NCI-H345 (cell line): ENCODE measurements at places on chromosomes 1 and 21.

DNA sequence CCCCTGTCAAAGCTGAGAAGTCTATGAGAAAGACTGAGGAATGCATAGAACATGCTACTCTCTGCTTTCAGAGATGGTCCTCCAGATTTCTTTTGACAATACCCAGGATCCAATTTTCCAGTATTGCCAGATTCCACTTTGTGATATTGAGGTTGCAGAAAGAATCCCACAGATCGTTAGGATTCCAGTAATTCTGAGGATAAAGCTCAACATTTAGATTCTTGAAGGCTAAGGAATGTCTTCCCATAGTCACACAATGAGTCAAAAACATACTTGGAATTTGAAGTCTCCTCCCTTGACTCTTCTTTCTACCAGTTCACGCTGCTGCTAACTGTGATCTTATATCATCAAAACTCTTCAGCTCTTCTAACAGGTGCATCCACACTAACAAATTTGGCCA is 57.1 kb downstream of the TNFSF18 start:
- no peak for DNase-seq

DNA sequence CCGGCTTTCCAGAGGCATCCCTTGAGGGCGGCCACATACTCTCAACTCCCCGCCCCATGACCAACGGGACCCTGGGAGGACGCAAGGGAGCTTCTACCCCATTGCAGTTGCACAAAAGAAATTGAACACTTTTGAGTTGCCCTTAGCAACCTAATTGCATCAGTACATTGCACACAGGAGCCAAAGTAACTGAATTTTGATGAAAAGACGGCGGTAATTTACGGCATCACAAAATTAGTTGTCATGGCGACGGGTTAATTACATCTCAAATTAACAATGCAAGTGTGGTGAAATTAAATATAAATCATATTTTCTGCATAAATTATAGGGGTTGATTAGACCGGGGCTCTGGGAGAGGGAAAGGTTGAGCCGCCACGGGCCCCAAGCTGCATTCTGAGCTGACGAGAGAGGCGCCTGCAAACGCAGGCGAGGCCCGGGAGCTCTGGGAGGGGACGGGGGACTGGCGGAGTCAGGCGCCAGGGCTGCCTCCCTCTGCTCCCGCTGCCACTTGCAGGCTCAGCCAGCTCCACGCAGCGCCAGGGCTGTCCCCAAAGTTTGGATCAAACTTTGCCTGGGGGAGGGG is 61.4 kb downstream of the CASZ1 start:
- DNase-seq: peak; percentile 16

- no peak for DNase-seq
Measured at GRCh38 chr1:3548156-3548893, 63.0 kb downstream of the MEGF6 start.

DNA sequence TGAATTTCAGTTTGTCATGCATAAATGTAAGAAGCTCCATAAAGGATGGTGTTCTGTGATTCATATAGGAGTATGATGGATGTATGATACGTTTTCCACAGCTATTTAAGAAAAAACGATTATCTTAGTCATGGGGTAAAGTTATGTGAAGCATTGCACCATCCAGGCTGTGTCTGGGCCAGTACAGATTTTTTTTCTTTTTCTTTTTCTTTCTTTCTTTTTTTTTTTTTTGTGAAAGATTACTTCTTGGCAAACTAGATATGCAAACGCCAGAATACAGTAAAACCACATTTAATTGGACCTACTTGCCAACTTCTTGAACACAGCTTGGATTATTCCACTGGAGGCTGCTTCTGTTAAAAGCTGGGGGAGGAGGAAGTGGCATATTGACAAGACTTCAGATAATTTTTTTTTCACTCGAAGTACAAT is 14.9 kb downstream of the ZBTB18 start:
- no peak for DNase-seq

GRCh38 chr1:172095846-172096245 is 254.5 kb downstream of the DNM3 start:
- no peak for DNase-seq

DNA sequence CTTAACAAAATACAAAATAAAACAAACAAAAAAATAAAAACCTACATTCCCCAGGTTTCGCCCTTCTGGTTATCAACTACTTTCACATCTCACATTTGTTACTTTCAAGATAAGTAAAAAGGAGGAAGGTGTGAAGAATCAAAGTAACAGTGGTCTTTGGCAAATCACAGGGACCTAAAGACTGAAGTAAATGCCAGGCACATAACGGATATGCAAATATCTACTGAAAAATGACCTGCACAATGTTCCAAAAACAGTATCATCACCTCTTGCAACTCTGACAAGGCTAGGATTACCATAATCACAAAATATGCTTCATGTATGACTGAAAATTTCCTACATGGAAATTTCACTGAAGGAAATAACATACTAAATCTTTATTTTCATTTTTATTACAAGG is 29.3 kb downstream of the COP1 start:
- no peak for DNase-seq

- DNase-seq: peak; percentile 71
Measured at GRCh38 chr1:228646717-228647522, 88.4 kb upstream of the RHOU start.

GRCh38 chr1:41955461-41956159 is 36.9 kb upstream of the HIVEP3 start:
- DNase-seq: no peak

- no peak for DNase-seq
Measured at GRCh38 chr1:81459043-81459442, 341.7 kb upstream of the ADGRL2 start.

DNA sequence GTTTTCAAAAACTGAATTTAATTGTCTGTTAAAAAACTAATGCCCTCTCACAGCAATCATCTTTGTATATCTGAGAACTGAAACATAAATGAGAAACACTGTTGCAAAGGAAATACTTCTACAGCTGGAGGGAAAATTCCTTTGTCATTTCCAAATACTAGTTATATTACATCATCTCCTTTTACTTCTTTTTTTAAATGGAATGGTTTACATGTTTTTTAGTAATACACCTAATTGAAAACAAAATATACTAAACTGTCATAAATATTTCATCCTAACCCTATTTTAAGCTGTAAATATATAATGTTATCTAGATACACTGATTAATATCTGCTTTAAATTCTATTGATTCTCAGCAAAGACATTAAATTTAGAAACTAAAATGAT is 19.1 kb downstream of the CDC42BPA start:
- DNase-seq: no peak

GRCh38 chr1:8360493-8361197 is 42.7 kb downstream of the SLC45A1 start:
- DNase-seq: no peak

DNA sequence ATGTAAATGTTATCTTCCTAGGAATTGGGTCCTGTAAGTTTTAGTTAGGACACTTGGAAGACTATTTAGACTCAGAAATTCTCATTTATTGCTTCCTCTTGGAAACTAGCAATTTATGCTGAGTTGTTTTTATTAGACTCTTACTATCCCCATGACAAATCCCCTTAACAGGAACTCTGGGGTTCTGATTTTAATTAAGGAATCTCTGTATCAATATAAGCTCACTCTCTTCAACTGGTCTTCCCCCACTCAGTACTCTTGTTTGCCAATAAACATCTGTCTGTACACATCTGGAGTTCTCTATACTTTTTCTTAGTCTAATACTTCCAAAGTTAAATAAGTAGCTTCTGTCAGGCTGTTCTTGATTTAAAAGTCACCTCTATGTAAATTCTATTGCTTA is 64.1 kb upstream of the TBX15 start:
- no peak for DNase-seq

DNA sequence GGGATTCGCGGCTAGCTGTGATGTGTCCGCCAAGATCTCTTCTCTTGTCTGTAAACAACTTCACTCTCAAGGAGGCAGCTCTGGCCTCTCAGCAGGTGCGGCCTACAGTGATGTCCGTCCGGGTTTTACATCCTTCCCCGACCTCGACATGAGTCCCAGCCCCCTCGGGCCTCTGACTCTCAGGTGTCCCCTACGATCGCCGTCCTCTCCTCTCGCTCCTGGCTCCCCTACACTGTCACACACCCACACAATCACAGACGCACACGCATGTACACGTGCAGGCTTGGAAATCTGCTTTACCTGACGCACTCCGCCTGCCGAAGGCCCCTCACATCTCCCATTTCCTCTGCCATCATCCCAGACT is 797 bp upstream of the RSPH1 start:
- peak; percentile 47 for DNase-seq

DNA sequence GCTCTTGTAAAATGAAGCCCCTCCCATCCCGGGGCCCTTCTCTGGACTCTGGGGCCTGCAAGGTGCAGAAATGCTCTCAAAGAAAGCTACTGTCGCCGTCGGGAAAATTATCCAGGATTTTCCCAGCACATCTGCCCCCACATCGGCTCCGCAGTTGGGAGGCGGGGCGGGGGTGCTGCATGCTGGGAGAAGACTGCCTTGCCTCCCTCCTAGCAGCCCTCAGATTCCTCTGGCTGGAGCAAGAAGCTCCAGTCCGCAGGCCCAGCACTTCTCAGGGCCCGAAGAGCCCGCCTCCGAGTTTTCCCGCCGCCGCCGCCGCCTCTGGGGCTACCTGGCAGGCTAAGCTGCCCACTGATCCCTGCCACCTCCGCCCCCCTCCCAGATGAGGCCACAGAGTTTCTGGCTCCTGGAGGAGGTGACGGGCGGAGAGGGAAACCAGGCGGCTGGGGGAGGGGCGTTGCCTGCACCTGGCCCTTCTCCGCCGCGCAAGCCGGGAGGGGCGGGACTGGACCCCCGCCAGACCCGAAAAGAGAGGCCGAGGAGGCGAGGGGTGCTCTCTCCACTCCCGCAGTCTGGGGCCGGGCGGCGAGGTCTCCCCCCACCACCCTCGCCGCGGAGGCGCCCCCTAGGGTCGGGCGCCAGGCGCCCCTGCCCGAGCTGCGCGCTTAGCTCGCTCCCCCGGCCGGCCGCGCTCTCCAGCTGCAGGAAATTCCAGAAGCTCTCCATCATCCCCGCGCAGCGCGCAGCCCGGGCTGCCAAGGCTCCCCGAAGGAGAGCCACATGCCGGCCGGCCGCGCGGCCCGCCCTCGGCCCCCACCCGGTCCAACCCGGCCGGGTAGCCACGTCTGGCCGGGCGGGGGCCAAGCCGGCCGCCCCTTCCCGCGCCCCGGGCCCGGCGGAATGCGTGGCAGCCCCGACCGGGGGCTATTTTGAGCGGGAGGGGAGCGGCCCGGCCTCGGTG is 28.8 kb downstream of the AHDC1 start:
- no peak for DNase-seq
